ENCODE measurements at places on chromosomes 16 and 17. TPM values are rescaled to one million over a fixed set of nuclear protein-coding genes. Genes with fewer than 3 reads are reported as not detected.

- no peak for DNase-seq
Observed at GRCh38 chr17:72749119-72749572, 343.3 kb downstream of the SLC39A11 start.

DNA sequence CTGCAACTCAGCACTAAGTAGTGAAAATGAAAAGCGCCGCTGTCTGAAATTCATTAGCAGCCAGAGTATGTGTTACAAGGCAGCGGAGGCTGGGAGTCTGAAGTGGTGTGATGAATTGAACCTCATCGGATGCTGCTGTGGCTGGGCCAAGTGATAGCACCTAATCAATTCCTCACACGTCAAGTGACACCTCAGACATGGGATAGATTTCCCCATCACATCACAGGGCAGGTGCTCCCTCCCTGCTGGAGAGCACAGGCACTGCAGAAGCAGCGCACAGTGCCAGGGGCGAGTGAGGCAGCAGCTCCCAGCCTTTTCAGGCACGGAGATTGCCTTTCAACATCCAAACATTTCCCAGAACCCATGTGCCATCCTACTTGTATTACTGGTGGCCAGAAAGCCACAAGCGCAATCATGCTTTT is 32.2 kb downstream of the DRC3 start:
- DNase-seq: no peak

GDPD1 gene
- not detected for total RNA-seq

KRT9 gene
- not detected for total RNA-seq

DNA sequence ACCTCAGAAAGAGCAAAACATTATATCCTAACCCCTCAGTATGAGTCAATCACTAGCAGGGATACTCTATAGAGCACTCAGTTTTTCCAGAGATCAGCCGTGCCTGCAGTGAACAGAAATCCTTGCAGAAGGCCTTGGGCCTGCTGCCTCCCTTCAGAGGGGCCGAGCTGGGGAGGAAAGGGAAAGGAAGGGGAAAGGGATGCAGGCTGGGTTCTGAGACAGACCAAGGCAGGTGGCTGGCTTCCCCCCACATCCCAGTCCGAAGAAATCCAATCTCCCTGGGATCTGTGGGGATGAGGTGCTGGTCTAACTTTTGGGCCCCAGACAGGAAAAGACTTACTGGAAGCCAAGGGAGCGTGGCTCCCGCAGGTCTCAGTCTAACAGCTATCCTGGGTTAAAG is 25.3 kb downstream of the SRL start:
- DNase-seq: no peak

GRCh38 chr17:2053380-2054261 is 1.3 kb upstream of the HIC1 start:
- no peak for DNase-seq

DNA sequence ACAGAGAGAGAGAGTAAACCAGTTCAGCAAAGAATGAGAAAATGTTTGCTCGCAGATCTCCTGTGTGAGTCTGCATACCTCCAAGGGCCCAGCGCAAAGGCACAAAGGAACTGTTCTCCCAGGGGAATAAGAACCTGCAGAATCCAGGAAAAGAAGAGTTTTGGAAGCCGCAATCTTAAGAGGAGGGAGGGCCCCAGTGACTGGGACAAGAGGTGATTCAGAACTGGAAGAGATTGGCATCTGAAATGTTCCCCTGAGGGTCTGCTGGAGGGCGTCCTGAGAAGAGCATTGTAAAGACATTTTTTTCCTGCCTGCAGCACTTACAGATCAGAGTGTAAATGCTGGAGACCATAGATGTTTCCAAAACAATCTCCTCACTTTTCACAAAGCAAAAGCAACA is 6.1 kb downstream of the ATMIN start:
- no peak for DNase-seq

OR1E2 gene
- total RNA-seq: not detected

Measured in LHCN-M2 (cell line).